ENCODE measurements at places on chromosomes 3 and 15.

GRCh38 chr3:123696808-123697207, 112.0 kb upstream of the HACD2 start:
- DNase-seq: no peak

DNA sequence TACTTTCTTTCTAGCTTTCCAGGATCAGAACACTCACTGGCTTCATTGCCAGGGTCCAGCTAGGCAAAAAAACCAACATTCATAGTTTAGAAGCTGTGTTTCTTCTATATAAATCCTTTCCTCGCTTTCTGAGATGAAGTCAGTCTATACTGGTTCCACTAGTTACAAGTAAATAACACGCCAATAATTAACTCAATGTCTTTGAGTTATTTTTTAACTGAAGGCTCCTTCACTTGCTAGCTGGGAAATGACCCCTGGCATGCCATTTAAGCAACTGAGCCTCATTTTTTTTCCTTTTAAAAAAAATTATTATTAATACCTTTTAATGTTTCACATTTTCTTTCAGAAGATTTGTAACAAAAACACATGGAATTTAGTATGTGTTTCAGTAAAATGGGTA, 2.1 kb upstream of the CCDC174 start:
- no peak for DNase-seq

GRCh38 chr3:27174530-27174929, 194.7 kb downstream of the NEK10 start:
- no peak for DNase-seq

DNA sequence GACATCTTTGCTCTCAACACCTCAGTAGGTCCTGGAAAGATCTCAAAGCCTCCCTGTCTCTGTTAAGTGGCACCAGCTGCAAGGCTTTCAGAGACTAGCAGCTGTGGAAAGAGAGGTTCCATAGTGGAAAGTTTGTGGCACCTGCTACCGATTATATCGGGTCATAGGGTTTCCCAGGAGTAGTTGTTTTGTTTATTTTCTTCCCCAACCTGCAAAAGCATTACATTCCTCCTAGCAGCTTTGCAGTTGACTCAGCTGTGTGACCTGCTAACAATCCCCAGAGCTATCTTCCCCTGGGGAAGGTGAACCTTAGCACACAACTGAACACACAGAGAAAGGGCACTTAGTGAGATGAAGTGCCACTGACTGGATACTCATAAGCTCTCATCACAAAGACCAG, 598.9 kb upstream of the GRM7 start:
- no peak for DNase-seq

DNA sequence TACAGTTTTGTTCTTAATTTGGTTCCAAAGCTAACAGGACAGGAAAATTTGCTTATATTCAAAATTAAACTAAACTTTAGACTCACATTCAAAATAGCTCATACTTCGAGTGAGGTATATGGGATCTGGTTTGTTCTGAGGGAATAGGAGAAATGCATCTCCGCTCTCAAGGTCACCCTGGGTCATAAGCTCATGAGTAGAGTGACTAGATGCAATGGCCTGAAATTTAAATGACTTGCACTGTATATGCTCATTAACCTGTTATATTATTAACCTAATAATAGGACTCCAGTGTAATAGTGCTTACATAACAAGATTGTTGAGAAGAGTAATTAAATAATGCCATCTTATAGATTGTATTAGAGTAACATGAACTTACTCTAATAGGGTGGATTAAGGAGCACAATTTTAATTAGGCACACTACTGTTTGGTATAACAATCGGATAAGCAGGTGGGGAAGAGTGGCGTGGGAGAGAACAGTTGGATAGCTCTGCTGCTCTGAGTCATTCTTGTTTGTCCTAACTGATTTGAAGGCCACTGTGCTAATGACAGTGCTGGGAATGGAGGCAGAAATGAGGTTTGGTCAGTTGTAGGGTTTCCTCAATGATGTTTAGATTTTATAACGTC, 5.2 kb downstream of the NKTR start:
- no peak for DNase-seq

DNA sequence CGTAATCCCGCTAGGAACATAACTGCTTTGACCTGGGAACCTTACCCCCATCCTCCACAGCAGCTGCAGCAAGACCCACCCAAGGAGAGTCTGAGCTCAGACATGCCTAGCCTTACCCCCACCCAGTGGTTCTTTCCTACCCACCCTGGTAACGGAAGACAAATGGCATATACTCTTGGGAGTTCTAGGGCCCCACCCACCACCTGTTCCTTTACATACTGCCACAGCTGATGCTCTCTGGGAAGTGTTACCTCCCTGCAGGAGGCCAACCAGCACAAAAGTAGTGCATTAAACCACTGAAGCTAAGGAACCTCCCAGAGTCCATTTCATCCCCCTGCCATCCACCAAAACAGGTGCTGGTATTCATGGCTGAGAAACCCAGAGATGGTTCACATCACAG, 50.6 kb upstream of the AZI2 start:
- DNase-seq: no peak

DNA sequence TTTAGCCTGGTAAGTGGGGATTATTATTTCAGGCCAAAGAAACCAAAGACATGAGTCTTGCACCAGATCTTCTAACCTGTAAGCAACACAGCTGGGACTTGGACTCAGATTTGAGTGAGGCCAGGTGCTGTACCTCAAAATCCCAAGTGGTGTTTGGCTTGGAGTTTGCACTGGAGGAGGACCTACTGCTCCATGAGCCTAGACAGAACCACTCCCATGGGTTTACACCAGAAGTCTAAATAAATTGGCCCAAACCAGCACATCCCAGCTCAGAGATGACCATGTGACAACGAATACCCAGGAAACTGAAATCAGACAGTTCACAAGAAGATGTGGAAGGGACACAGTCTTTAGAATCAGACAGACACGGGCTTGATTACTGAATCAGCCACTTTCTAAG, 47.5 kb downstream of the MINAR1 start:
- no peak for DNase-seq

DNA sequence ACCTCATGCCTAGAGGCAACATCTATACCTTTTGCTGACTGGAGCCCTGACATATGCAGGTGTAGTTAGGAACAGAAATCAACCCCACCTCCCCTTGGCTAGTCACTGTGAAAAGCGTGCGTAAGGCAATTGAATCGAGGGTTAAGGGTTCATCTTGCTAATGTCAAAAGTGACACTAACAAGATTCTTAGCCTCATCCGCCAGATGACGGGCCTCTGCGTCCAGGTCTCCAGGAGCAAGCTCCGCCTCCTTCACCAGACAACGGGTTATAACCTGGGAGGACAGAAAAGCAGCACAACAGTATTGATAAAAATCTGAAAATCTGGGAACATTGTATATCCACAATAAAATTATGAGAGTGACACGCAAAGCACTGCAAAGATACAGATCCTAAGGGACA, 4.7 kb downstream of the SELENOS start:
- DNase-seq: no peak

DNA sequence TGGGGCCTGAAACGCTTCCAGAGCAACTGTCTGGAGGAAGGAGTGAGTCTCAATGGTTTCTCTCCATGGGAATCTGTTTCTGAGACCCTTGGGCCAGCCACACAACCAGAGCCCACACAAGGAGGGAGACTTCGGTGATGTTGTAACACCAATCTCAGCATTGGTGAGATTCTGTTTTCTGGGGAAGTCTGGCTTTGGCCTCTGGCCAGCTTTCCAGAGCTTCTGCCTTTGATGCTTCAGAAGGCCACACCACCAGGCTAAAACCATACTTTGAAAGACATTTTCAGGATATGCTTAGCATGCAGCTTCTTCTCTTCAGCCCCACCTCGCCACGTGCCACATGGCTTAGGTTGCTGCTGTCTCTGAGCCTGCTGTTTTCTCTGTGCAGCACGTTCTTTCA, 3.6 kb upstream of the EEFSEC start:
- DNase-seq: no peak

DNA sequence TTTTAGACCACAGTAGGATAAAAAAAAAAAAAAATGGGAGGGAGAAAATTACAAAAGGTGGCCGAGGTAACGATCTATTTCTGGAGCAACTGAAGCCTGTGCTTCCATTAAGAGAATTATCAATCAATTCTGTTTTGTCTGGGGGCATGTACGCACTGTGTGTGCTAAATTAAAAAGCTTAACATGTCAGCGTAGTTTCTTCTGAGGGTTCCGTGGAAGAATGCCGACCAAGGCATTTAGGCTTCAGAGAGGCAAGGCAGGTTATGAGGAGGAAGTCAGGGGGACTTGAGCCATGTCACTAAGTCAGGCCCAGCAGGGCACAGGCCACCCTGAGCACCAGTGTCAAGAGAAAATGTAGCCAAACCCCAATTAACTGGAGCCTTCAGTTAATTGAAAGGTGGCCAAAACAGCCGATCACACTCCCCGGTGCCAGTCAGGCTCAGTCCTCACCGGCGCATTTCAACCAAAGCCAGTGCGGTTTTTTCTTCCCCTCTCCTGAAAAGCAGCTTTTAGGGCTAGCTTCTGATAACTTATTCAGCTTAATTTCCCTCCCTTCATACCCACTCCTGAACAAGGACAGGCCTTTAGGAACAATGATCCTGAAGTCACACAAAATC, 113.9 kb downstream of the MEGF11 start:
- DNase-seq: no peak

DNA sequence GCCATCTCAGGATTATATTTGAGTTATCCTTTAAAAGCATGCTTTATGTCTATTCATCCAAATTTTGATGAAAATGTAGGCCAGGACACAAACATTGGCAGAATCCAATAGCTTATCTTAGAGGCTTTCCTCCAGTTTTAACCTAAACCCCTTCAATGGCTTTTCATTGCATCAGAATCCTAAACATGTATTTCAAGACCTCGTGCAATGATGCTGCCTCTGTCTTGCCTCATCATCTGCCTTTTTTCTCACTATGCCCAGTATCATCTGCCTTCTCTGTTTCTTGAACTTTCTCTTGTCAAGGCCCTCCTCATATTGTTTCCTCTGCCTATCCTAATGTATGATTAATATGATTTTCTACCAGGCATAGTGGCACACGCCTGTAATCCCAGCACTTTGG, 76.1 kb upstream of the MAP4 start:
- DNase-seq: no peak

DNA sequence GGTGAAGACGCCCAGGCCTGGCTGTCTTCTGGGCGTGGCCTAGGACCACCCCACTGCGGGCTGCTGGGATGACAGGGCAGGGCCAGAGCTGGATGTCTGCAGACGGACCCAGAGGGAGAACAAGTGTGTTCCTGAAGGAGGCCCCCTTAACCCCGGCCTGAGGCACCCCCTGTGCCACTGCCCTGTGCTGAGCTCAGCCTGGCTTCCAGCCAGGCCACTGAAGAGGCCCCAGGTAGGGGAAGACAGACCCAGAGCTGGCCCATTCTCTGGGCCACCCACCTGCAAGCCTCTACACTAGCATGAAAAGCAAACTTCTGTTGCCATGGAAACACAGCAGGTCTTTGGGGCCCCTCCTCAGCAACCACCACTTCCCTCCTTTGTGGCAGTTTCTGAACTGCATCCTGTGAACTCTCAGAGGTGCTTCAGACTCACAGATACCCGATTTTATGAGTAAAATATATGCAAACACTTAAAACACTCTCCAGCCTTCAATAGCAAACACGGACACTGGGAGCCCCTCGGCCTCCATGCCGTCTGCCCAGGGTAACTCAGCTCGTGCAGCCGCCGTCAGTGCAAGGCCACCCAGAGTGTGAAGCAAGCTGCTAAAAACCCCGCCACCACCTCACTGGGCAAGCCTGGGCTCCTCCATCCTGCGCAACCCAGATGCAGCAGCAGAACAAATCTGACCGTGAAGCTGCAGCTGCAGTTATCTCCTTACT, 42.5 kb downstream of the CMTM6 start:
- no peak for DNase-seq

GRCh38 chr3:31137718-31138465, 243.4 kb upstream of the GADL1 start:
- no peak for DNase-seq

DNA sequence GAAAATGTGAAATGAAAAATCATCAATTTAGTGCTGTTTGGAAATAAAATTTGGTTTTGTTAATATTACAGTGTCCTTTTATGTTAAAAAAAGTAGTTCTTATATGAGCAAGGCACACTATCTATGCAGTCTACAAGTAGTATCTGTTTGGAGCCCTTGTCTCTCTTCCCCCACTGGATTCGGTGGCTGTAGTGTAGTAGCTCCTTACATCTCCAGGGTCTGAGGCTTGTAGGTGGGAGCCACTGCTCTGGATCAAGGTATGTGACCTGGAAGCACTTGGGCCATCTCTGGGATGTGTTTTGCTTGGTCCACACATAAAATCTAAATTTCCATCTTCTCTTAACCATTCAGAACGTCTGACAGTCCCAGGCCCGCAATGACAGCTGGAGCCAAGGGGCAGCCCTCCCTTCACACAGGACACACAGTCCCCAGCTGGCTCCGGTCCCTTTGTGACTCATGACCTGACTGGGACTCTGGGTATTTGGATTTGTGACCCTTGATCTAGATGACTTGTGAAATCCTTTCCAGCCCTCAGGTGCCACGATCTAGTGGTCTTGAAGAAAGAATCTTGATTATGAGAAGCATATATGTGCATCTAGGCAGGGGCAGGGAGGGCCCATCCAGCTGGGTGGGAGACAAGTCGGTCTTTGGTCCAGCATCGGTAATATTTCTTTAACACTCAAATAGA, 80.0 kb downstream of the USP13 start:
- no peak for DNase-seq

- no peak for DNase-seq
Observed at GRCh38 chr3:40997711-40998519, 201.4 kb upstream of the CTNNB1 start.

Measured in fibroblast of the conjunctiva (primary cell).